Stimulated activated effector memory CD8-positive, alpha-beta T cell treated with anti-CD3 and anti-CD28 coated beads, Interleukin-12 subunit alpha, Interleukin-12 subunit beta, amount 100 ng/mL, for 72 hours (primary cell): ENCODE measurements at places on chromosomes 3 and 15.

- DNase-seq = no peak
These were observed 877.2 kb downstream of the CADM2 start for GRCh38 chr3:85835857-85836440.

- no peak for DNase-seq
These were observed 62.5 kb upstream of the C15orf61 start for GRCh38 chr15:67458331-67459029.

- no peak for DNase-seq
These were observed 197.0 kb upstream of the CFAP20DC start for GRCh38 chr3:59246719-59247401.

GRCh38 chr3:151697496-151697895, 36.2 kb upstream of the AADACL2 start:
- DNase-seq = no peak
